ENCODE measurements at places on chromosomes 6 and 20.

GRCh38 chr6:15245361-15246216 is at the start of gene JARID2:
TSS of gene JARID2 (plus strand) at chr6:15246069. CDS start at chr6:15246540, 471 bp downstream.
- ATAC-seq: peak; percentile 84

GRCh38 chr6:45822873-45823272 is 192.8 kb downstream of the CLIC5 start:
- ATAC-seq: no peak

- peak; percentile 82 for ATAC-seq
These were observed 3.3 kb upstream of the RAET1G start for GRCh38 chr6:149925974-149926777.

DNA sequence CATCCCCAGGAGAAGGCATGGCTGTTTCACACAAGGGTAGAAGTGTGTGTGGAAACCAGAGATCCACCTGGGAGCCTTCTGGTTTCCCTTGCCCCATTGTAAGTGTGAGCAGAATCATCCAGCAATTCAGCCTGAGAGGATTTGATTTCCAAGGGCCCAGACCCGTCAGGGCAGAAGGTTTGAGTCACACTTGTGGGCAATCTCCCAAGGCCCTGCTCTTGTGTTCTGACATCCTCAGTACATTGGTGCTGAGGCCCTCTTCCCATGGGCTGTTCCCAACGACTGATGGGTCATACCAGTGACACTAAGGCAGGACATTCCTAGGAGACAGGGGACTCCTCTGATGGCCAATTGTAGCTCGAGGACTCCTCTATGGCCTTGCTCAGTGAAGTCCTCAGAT is 58.2 kb upstream of the POLR1H start:
- no peak for ATAC-seq

Measured in stimulated activated memory B cell treated with anti-CD40 and anti-IgM and Interleukin-4, amounts not matched to agents 10 μg/mL and 1 μg/mL and 100 μg/mL, for 72 hours (primary cell).